Mucosa of gallbladder (tissue), 1 donor: ENCODE measurements at places on chromosomes 5 and 9. TPM values are rescaled to one million over a fixed set of nuclear protein-coding genes. Genes with fewer than 3 reads are reported as not detected.

GRCh38 chr5:143068712-143069111 is 298.5 kb downstream of the ARHGAP26 start:
- DNase-seq = no peak

GRCh38 chr9:8374471-8374870 is 574.9 kb upstream of the DMAC1 start:
- no peak for DNase-seq

DNA sequence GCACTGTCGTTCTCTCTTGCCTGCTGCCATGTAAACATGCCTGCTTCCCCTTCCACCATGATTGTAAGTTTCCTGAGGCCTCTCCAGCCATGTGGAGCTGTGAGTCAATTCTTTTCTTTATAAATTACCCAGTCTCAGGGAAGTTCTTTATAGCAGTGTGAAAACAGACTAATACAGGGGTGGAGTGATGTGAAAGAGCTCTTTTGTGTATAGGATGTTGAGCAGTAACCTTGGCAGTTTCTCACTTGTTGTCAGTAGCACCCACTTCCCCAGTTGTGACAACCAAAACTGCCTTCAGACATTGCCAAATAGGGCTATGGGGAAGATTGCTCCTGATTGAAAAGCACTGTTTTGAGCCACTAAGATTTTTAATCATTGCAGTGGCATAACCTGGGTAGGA is 552.2 kb upstream of the ZNF462 start:
- DNase-seq = no peak

DNA sequence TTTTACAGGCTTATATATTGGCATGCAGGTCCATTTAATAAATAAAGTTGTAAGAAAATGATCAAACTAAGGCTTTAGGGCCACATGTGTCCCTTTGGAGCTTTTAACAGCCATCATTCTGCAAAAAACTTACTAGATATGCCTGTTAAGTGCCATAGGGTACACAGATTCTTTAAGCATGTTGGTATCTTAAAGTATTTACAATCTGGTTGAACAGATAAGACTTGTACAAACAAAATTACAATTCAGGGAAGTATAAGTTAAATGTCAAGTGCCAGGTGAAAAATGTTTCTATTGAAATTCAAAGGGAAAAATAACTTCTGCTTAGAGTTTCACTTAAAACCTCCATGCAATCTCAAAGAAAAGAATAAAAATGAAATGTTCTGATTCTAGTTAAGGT is 558.4 kb upstream of the ST8SIA4 start:
- no peak for DNase-seq

- no peak for DNase-seq
Observed at GRCh38 chr5:168612996-168613395, 33.8 kb upstream of the PANK3 start.

- DNase-seq = no peak
Observed at GRCh38 chr9:98994172-98995058, 50.7 kb downstream of the COL15A1 start.

DNA sequence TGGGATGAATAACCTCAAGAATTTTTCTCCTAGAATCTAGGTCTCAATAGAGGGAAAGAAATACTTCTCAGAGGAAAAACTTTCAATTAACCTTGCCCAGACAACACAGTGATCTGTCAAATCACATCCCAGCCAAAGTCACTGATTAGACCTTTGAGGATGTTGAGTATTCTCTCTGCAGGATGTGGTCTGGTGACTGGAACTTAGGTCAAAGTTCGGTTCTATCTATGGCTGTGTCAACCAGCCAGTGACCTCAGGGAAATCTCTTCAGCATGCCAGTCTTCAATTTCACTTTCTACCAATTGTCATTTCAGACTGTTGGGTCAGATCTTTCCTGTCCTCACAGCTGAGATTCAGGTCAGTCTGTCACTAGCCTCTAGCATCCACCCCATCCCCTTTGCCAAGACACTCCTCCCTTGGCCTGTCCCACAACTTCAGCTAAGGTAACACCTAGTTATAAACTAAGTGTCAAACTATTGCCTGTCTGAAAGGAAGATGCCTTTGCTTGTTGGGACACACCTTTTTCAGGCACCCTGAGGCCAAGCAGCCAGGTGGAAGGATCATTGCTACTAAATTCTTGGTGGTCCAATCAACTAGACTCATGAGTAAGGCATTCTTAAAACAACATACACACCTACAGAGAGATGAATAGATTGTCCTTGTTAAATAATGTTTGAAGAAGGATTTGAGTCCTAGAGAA is 156.3 kb upstream of the FST start:
- DNase-seq = no peak

The RNF183 gene
- 5.3 TPM for total RNA-seq

DNA sequence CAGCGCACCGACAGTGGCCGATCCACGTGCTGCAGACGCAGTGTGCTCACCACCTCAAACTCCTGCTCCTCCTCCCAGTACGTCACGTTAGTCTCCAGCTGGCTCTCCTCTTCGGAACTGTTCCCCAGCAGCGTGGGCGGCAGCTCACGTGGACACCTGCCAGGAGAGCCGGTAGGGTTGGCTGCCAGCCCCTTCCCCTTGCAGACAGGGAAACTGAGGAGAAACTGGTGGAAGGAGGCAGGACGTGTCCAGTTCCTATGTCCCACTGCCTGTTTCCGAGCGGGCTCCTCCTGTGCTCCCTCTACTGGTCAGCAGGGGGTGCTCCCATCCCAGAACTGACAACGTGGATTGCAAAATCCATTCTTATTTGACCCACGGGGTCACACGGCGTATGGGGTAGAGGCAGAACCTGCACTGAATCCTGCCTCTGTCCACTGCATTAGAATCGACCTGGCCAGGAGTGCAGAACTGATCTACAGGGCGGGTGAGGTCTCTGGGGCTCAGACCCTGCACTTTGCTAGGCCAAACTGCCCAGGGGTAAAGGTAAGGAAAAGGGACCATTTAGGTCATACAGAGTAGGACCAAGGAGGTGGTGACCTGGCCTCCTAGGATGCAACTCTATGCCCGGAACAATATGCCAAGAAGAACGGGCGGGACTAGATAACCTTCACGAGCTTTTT is 25.7 kb downstream of the PDGFRB start:
- DNase-seq = peak; percentile 72

DNA sequence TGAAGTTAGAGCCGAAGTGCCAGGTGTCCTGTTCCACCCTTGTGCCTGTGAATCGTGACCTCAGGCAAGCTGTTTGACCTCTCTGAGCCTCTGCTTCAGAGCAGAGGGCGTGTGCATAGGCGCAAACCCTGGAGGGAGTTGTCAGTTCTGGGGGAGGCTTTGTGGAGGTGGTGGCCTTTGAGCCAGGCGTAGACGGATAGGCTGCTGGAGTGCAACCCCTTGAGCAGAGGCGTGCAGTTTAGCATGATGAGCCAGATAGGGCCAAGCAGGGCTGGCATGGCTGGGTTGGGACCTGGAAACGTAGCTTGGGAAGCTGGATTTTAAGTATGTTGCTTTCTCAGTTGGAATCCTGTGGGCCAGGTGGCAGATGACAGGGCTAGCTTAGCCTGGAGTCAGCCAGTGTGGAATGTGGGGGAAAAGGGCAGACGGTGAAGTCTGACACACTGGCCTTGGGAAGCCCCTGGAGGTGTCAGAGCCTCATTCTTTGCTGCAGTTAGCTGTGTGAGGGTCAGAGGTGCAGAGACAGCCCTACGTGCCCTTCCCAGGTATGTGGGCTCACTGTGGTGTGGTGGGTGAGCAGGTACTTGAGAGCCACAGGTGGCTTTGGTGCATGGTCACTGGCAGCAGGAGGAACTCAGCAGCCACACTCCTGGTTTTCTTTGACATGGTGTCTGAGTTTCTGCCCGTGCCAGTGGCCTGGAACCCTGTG is 93.4 kb downstream of the DAB2IP start:
- DNase-seq = no peak

- no peak for DNase-seq
Observed at GRCh38 chr9:93326654-93327053, 124.8 kb upstream of the FAM120A start.

DNA sequence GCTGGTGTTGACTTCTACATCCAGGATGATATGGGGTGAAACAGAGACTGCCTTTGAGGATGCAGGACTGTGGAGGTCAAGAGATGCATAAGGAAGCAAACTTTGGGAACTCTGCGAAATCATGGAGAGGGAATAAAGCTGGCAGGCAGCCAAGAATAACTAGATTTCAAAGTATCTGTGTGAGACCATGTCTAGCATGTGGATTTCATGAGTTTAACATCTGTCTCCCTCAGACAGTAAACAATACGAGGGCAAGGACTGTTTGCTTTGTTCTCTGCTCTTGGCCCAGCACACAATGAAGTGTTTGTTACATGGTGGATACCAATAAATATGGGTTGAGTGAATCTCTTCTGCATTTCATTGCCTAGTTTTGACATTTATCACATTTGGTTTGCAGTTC is 71.3 kb downstream of the RASEF start:
- DNase-seq = no peak

The FBP2 gene
- not detected for total RNA-seq

- peak; percentile 31 for DNase-seq
Observed at GRCh38 chr5:180860273-180860886, 696 bp downstream of the ZFP62 start.

- DNase-seq = no peak
Observed at GRCh38 chr9:129368444-129368978, 190.4 kb upstream of the IER5L start.

- DNase-seq = no peak
Observed at GRCh38 chr5:102713682-102714231, 41.3 kb upstream of the PAM start.

The IRX1 gene
- total RNA-seq = not detected

DNA sequence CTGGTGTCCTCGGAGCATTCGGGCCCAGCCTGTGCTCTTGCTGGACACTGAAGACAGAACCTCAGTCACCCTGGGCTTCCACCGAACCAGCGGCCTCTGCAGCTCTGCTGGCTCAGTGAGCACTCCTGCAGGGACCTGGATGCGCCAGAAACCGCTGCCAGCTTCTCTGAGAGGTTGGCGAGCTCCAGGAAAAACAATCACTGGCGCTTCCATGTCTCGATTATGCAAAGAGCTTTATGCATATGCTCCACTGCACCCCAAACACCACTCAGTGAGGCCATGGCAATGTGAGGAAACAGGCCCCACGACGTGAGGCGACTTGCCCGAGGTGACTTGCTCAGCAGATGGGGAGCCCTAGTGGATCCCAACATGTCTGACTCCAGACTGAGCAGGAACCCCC is 11.0 kb downstream of the PRDM12 start:
- DNase-seq = no peak

DNA sequence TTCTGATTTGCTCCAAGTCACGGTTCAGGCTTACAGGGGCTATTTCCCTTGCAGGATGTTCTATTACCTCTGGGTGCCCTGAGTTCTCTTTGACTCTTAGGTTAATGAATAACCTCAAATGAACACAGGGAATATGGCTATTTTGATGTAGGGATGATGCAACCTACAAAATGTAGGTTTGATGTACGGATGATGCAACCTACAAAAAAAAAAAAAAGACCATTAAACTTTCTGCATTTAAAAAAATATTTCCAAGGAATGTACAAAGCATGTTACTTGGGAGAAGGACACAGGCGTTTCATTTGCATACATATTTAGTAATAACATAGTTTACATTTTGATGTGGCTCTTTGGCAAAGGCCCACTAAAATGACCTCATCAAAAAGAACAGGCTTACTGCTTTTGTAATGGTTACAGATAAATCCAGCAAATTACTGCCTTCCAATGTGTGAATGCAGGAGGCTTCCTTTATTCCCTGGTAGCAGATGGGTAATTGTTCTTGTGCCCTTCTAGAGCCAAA is 36.3 kb downstream of the ZNF474 start:
- no peak for DNase-seq

The ACER2 gene
- 3.4 TPM for total RNA-seq

GRCh38 chr9:126487856-126488255 is 125.9 kb upstream of the LMX1B start:
- DNase-seq = no peak

- DNase-seq = no peak
Observed at GRCh38 chr5:108670591-108671289, 77.0 kb upstream of the FER start.

DNA sequence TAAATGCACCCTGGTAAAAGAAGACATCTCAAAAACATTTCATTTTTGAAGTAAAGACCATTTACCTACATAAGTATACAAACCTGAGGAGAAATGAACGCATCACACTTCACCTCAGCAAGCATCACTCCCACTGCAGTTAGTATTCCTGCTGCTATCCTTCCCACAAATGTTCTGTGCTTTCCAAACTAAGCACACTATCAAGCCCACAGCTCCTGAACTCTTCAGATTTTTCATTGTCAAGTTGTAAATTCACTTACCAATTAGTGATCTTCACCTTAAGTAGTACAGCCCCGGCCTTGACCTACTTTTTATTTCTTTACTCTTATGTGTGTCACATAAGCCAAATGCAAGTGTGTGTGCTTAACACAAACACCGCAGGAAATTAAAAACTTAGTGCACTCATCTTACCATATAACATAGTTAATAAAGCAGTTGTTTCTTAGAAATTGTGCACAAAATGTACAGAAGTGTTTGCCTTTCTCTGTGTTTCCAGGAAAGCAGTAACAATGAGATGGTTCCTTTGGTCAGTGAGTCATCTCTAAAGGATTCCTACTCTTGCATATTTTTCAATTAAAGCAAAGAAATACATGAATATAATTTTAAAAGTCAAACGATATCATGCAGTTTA is 169.4 kb downstream of the APBA1 start:
- DNase-seq = no peak

- DNase-seq = no peak
Observed at GRCh38 chr9:134637241-134637640, 4.4 kb upstream of the COL5A1 start.

DNA sequence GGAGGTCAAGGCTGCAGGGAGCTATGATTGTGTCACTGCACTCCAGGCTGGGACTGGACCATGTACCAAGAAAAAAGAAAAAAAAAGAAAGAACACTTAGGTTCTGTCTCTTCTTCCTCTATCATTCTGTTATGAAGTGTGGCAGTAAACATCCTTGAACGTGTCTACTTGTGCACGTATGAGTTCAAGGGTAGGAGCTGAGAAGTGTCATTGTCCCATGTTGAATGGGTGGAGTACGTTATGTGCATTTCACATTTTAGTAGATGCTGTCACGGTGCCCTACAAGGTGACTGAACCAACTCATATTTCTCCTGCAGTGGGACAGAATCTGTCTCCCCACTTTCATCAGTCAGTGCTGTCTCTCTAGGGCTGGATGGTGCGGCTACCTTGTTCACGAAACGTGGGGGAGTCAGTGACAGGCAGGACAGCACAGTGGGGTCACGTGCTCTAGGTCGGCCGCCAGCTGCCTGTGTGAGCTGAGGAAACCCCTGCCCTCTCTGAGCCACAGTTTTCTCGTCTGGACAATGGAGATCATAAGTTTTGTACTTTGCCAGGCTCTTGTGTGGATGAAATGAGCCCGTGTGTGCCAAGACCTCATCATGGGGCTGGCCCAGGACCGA is 47.2 kb downstream of the GTF3C4 start:
- DNase-seq = no peak

The LHX2 gene
- total RNA-seq = 0.17 TPM

DNA sequence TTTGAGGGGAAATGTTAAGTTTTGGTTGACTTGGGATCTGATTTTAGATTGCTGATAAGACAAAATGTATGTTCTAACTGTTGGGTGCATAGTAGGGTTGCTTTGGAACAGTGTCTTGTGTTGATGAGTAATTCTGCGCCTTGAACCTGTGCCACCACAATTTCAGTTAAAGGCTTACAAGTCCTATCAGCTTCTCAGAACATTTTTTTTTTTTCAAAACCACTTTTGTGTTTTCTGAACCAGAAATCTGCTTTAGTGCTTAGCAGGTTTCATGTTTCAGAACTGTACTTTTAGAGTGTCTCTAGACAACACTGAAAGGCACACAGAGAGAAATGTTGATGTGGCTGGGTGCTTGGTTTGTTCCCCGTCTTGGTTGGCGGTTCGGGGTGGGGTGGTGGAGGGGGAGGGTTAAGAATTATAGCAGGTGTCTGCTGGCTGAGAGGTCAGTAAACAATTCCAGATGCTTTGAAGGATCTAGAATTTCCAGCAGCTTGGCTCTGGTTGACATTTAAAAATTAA is 84.6 kb downstream of the ANKRD55 start:
- no peak for DNase-seq
